Activated CD8-positive, alpha-beta memory T cell treated with anti-CD3 and anti-CD28 coated beads for 1 hour (primary cell): ENCODE measurements at places on chromosomes 16 and 17.

DNA sequence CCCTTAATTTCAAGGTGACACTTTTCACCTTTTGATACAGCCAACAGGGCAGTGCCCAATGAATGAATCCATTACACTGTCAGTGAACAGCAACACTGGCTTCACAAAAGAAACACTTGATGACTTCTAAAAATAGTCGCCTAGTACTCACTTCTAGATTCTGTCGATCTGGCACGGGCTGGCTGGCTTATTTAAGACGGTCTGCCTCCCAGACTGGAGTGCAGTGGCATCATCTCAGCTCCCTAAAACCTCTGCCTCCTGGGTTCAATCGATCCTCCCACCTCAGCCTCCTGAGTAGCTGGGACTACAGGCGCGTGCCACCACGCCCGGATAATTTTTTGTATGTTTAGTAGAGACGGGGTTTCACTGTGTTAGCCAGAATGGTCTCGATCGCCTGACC lies 1.9 kb downstream of the NDUFAB1 start:
- DNase-seq: no peak

DNA sequence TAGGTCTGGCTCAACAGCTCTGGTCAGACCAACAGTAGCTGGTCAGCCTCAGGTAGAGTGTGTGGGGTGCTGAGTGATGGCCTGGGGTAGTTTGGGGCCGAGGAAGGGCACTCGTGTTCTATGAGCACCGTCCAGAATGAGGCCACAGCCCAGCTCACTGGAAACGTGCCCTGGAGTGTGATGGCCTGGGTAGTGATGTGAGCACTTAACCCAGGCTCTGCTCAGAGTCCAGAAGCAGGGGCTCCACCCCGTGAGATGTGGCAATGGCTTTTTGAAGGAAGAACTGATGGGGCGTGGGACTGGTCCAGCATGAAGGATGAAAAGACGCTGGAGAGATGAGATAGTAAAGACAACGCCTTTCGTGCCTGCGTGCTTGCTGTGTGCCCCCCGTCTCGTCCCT lies 35.3 kb downstream of the NTN1 start:
- no peak for DNase-seq

DNA sequence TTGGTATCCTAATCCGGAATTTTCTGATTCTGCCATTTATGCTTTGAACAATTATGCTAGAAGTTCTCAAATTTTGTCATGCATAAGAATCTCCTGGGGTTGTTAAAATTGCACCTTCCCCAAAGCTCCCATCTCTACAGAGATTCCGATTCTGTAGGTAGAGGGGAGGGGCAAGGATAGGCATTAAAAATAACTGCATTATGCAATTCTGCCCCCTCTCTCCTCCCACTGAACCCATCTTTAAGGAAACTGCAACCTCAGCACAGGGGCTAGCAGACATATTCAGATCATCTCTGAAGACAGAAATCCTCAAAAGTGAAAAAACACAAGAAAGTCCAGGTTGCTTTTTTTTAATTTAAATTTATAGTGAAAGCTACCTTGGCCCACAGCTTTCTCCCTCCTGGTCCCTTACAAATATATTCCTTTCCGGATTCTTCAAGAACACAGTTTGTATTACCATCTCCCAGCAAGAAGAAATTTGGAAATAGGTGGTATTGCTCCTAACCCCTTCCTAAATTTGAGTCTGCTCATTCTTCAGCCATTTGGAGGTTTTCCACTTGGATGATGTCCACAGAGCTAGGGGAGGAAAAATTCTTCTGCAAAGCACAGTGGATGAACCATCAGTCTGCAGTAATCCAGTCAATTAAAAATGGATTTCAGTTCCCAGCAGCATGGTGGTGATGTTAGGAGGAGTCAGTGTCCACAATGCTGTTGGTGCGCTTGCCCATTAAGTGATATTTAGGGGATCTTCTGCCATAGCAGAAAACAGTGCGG lies 67.7 kb downstream of the RBFOX1 start:
- DNase-seq: no peak

GRCh38 chr17:8047769-8048110 lies 8.9 kb downstream of the ALOX15B start:
- no peak for DNase-seq

DNA sequence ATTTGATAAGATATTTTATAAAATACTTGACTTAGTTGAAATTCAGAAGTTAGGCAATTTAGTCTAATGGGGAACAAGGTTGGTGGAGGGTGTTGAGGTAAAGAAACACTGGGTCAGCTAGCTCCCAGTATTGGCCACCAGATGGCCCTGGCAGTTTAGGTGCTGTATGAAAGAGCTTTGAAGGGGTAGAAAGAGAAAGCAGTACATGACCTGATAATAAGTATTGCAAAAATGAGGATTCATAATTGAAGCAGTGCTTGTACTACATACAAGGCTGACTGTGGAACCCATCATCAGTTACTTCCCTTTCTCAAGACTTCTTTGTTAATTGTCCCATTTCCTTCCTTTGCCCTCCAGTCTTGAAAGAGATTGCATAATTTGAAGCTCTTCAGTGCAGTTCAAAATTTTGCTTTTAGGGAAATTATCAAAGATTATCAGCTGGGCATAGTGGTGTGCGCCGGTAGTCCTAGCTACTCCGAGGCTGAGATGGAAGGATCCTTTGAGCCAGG lies 29.4 kb downstream of the TANC2 start:
- DNase-seq: no peak

GRCh38 chr17:74737299-74738050 lies 419 bp downstream of the RAB37 start:
- DNase-seq: no peak

DNA sequence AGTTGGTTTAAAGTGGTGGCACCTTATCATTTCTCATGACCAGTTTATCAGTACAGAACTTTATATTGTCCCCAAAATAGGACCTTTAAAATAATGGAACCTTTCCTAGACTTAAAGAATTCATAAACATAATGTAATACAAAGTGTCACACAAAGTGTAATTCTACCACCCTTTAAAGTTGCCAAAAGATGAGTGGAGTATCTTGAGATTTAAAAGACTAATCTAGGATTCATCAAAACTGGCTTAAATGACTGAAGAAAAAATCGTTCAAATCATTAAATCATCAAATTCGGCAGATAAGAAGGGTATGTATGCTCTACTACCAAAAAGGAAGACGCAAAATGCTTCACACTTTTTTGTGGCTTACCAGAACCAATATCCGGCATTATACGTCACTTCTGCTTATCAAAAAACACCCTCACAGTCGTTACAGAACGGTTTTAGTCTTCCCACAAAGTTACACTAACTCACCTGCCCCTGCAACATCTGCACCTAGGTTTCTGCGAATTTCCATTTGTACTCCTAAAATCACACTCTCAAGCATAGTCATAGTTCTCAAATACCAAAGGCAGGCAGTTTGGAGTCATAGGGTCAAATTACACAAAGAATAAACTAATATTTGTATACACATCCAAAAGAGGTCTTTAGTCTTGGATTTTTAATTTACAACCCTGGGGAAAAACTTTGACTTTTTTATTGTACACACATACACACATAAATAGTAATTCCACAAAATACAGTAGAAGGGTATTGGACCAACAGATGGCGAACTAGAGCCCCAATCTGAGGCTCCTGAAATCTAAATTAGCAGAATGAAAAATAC lies 1.4 kb upstream of the KANSL1 start:
- no peak for DNase-seq

- DNase-seq: no peak
These were observed 68.6 kb upstream of the ZFHX3 start for GRCh38 chr16:73116576-73116975.

- no peak for DNase-seq
These were observed 20.5 kb upstream of the RPTOR start for GRCh38 chr17:80523956-80524712.

- DNase-seq: no peak
These were observed 14.9 kb upstream of the WNT9B start for GRCh38 chr17:46836500-46836899.

DNA sequence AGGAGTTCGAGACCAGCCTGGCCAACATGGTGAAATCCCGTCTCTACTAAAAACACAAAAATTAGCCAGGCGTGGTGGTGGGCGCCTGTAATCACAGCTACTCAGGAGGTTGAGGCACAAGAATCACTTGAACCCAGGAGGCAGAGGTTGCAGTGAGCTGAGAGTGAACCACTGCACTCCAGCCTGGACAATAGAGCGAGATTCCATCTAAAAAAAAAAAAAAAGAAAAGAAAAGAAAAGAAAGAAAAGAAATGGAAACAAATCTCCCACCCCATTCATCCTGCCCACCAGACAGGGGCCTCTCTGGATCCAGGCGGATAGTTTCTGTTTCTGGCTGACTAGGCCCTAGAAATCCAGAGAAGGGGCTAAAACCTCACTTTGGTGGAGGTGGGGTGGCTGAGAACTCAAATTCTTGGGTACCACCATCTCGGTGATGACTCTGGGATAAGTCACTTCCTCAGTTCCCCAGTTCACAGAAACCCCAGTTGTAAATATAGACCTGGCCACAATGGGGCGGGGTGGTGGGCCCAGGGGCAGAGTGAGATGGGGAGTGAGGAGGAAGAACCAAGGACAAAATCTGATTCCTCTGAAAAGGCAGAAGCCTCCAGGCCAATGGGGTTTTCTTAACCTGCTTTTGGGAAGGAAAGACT lies 22.2 kb downstream of the SOCS1 start:
- DNase-seq: no peak

DNA sequence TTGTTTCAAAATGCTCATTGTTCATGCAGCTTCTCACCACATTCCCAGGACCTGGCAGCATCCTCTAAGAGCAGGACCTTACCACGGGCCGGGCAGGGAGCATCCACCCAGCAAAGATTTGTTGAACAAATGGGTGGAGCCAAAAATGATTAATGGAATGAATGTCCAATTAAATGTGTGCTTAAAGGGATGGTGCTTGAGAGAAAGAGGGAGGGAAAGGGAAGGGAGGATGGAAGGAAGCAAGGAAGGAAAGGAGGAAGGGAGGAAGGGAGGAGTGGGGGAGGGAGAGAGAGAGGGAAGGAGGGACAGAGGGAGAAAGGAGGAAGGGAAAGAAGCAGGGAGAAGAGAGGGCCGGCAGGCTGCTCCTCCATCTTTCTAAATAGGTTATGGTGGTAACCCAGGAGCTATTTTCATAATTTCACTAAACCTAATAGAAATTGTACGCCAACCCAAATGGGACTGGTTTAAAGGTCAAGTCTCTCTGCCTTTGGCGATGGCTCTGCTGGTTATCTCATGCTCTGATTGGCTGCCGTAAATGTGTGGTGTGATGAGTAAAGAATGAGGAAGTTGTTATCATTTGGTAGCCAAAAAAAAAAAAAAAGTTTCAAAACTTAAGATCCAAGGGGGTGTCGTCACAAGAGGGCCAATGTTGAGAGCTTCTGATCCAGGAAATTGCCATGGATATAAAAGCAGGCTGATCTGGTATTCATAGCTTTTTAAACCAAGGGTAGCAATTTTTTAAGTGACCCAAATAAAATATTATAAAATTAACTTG lies 126.7 kb upstream of the FOXF1 start:
- no peak for DNase-seq

GRCh38 chr16:73956587-73957494 lies 339.8 kb upstream of the PSMD7 start:
- no peak for DNase-seq

GRCh38 chr17:20234276-20234675 lies 225.1 kb downstream of the SPECC1 start:
- DNase-seq: no peak

DNA sequence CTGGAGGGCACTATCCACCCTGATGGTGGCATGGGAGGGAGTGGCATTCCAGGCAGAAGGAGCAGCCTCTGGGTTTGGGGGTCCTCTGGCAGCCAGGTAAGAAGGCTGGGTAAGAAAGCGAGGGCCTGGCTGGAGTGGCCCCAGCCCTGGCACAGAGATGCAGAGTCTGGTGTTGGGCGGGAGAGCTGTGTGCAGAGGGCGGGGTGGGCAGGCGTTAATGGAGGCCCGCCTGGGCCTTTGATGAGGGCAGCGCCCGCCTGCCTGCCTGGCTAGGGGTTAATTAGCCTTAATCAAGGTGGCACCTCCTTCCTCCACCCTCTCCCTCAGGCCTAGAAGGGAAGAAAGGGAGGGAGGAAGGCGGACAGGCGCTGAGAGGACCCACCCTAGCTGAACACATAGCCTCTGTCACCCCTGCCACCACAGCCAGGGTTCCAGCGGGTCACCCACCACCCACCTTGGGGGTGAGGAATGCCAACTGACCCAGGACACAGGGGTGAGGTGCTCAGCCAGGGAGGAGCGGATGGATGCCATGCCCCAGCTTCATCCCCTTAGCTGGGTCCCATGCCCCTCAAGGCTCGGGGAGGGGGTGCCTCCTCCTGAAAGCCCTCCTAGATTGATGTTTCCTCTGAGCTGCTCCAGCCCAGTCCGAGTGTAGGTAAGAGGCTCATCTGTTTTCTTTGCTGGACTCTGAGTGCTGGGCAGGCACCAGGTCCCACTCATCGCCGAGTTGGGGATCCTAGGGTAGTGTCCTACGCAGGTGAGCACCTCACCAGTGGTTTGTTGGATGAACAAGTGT lies 13.4 kb upstream of the FAM83G start:
- no peak for DNase-seq

- no peak for DNase-seq
These were observed 2.0 kb downstream of the SLC46A1 start for GRCh38 chr17:28404007-28404406.

DNA sequence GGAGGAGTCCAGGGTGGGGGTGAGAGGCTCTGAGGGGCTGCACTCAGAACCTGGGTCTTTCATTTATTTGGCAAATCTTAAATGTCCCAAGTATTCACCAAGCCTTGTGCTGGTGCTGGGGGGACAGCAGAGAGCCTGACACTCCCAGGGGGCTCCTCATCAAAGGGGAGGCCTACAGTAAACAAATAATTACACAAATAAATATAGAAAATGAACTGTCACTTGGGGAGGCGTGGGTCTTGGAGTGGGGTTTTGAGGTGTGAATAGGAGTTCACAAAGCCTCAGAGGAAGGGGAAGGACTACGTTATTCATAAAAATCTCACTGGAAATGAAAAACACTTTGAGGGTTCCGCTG lies 15.2 kb upstream of the PRM1 start:
- no peak for DNase-seq
